ENCODE measurements at places on chromosomes 5 and 9. TPM values are rescaled to one million over a fixed set of nuclear protein-coding genes. Genes with fewer than 3 reads are reported as not detected.

Gene CDX1
- total RNA-seq: not detected

Gene SLC6A18
- not detected for total RNA-seq

Gene GRIA1
- total RNA-seq: not detected

Gene PCDHB11
- total RNA-seq: 0.58 TPM

Gene CLIC3
- 0.29 TPM for total RNA-seq

Gene LCN15
- not detected for total RNA-seq

Gene EEIG1
- 29.6 TPM for total RNA-seq

Gene CDKN2B-AS1
- 2.9 TPM for total RNA-seq

Gene AGXT2
- not detected for total RNA-seq

Gene ZBTB34
- total RNA-seq: 12.8 TPM

Gene ANKRD33B
- 6.1 TPM for total RNA-seq

Gene C9
- total RNA-seq: 0.44 TPM
